Ecto neural progenitor cell (in vitro differentiated cells): ENCODE measurements at places on chromosomes 5 and 9.
A peak's percentile ranks its signal among the peaks of the same experiment; 100 is the strongest.

DNA sequence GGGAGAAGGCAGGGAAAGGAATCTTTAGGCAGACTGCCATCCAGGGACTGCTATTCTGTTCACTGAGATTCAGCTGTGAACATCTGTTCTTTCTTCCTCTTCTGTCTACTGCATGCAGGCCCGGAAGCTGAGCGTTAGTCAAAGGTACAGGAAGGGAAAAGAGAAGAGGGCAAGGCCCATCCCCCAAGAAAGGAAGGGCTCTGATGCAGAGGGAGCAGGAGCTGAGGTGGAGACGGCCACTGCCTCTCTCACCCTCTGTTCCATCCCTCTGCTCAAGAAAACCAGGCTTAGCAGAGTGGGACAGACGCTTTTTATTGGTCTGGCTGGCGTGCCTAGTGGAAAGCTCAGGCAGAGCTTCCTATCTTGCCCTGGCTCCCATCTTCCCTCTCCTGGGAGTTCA lies 57.6 kb downstream of the PFDN1 start:
- no peak for DNase-seq

DNA sequence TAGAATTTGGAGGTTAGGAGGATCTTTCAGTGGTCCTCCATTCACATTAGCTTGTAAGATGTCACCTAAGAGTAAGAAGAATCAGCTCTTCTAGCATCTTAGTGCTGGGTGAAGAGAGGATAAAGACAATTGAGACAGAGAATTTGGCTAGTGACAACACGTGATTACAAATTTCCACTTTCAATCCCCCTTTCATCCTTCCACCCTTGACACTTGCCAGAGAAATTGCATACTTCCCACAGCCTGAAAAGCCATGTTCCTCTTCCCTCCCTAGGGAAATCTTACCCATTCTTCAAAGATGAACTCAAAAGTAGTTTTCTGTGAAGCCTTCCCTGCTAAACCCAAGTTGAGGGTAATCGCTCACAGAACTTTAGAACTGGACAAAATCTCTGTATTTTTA lies 282.6 kb upstream of the PTGER4 start:
- no peak for DNase-seq

GRCh38 chr9:6605202-6605601 lies 40.3 kb downstream of the GLDC start:
- DNase-seq: no peak

GRCh38 chr9:84667571-84668195 lies 1.8 kb upstream of the NTRK2 start:
- no peak for DNase-seq

- DNase-seq: no peak
These were observed 1330.4 kb upstream of the WWC1 start for GRCh38 chr5:166961028-166961427.

GRCh38 chr5:38938424-38938823 lies 92.6 kb downstream of the OSMR start:
- DNase-seq: no peak

GRCh38 chr9:118038713-118039112 lies 334.5 kb downstream of the TLR4 start:
- no peak for DNase-seq

GRCh38 chr5:27458287-27458686 lies 419.9 kb upstream of the CDH9 start:
- no peak for DNase-seq

GRCh38 chr9:132168347-132168746 lies 6.5 kb downstream of the NTNG2 start:
- DNase-seq: peak; percentile 44

DNA sequence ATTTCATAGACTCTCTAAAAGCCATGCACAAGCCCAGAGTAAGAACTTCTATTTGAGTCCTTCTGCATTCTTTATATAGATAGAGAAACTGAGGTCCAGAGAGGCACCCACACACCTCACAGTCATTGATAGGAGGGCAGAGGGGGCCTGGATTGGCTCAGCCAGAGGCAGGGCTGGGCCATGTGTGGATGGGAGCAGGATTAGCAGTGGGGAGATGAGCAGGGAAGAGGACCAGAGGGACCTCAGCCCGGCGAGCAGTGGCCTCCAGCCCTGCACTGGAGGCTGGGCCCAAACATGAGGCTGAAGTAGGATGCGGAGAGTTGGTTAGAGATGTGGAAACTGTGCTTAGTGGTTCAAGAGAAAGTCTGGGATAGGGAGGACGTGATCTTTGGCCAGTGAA lies 34.0 kb downstream of the PPARGC1B start:
- no peak for DNase-seq

- no peak for DNase-seq
These were observed 96.7 kb downstream of the MVB12B start for GRCh38 chr9:126423142-126423915.

DNA sequence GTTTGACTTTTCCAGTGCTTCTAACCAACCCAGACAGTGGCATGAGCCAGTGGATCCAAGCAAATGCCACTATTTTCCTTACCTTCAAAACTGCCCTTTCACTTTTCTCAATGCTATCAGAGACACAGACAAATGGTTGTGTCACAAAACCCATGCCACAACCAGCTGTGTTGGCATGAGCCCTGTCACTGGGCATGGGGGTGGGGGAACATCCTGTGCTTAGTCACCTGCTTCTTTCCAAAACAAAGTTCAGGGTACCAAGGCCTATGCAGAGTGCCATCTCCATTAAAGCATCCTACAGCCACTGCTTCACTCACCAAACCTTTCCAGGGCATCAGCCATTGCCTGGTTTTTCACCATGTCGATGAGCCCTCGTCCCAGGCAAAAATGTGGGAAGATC lies 30.1 kb downstream of the NIPSNAP3B start:
- no peak for DNase-seq

DNA sequence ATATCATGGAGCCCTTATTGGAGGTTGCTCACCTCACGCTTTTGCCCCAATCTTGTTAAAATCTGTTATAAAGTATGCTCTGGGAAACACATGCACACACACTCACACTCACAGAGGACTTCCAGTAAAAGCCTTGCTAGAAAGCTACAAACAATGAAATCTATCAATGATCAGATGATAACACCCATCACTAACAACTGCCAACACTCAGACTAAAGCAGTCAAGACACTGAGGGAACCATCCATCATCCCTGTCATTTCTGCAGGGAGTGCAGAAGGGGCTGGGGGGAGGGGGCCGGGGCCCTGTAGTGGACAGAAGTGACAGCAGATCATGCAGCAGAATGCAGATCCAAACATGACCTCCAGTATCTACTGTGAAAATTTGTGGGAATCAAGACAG lies 179.1 kb downstream of the AOPEP start:
- DNase-seq: peak; percentile 27

DNA sequence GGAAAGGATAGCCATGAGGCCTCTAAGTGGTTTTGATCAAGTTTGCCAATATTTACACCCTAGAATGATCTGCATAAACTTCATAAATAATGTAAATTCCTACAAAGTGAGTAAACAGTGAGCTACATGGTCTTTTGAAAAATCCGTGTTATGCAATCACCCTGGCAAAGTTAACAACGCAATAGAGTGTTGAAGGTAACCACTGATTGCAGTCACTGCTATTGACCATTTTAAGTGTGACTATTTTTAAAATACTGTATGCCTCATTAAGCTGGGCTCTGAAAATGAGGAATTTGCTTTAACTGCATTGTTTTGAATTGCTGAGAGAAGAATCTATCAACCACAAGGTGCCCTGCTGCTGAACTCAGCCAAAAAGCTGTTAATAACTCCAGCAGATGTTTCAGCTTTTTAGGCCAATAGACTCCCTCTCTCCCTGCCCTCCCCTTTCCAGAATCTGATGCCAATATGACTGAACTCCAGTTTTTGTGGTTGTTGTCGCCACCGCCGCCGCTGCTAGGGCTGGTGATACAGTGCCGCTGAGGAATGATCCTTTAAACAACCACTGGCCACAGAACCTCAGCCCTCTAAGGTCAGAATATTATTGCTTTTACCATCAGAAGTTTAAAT lies 35.3 kb upstream of the SMARCA2 start:
- DNase-seq: no peak

GRCh38 chr5:42837601-42838000 lies 25.9 kb upstream of the SELENOP start:
- no peak for DNase-seq

DNA sequence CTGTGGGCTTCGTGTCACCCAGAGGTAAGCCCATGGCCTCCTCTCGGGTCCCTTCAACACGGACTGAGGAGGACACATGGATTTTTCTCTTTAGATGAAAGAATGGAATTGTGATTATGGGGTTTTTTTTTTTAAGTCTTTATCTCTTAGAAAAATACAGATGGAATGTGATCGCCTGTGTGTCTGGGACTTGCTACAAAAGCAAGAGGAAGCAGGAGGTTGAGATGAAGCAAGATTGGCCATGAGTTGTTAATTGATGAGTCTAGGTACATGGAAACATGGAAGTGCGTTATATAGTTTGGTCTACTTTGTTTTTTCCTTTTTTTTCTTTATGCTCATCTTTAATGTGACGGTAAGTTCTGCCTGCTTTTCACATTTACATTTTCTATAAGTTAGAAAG lies 14.6 kb downstream of the USP20 start:
- no peak for DNase-seq

DNA sequence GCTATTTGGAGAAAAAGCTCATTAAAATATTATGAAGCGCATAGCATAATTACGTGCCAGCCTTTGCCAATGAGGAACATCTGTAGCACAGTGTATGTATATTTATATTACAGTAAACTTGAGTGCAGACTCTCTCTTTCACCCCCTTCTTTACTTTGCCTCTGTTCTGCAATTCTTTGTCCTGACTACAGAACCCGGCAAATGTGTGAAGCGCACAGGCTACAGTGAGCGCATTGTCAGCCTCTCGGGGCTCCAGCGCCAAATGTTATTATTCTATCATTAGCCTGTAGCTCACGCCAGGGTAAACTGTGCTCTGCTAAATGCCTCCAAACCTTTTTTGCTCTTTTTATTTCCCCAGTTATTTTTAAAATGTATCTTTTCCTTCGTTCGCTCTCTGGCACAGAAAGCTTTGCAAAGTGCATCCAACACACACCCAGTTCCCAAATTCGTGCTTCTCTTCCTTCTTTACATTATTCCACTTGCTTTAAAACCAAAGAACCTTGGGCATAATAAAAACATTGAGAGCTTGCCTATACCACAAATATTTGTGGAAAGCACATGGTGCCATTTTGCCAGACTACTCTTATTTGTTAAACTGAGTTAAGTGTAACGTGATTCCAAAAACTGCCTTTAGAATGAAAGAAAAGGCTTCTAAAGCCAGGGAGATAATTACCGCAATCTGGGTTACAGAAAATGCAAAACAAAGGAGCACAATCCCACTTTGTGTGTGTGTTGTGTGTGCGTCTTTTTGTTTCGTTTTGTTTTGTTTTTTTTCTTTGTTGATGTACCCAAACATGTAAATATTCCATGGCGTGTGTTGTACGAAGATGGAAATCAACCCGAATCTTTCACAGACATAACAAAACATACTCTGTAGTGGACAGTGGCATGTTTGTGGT lies 164.1 kb upstream of the MPDZ start:
- no peak for DNase-seq

DNA sequence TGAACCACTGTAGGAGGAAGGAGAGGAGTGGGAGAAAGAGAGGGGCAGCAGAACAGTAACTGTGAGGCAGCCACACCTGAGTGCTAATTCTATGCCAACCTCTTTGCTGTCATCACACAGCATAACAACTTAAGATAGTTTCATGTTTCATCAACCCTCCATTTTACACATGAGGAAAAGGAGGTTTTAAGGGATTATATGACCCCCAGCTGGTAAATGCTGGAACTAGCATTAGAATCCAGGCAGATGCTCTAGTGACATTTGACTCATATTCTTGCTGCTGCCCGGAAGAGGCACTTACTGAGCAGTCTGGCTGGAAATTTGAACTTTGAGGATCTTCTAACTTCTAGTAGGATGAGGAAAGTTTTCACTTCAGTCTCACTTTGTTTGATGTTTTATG lies 24.1 kb upstream of the VLDLR start:
- no peak for DNase-seq

GRCh38 chr5:43396762-43397304 lies 15.4 kb downstream of the CCL28 start:
- DNase-seq: no peak

DNA sequence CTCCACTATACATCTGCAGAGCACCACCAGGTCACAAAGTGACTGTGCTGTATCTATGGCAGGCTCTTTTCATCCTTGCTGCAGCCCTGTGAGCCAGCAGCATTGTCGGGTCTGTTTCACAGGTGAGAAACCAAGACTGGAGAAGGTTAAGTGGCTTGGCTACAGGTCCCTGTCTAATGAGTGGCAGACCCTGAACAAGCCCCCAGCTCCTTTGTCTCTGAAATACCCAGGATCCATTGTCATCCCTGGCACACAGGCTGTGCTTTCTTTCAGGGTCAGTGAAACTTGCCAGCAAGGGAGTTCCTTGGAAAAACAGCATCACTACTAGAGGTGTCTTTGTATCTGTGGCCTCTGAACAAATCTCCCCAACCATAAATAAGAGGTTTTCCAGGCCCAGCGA lies 27.6 kb upstream of the CXCL14 start:
- no peak for DNase-seq

DNA sequence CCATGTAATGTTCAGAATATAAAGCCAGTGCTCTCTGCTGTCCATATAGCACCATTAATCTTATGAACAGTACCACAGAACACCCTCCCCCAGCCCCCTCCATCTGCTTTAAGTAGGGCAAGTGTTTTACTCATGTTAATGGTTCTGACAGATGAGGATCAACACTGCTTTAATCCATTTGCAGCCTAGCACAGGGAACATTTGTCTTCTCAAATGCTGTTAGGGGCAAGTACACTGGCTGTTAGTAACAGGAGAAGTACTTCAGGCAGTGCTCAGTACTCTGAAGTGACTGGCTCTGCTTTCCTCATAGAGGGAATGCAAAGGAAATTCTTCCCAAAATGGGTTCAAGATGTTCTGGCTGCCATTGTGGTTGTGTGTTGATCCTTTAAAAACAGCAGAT lies 202.6 kb downstream of the DCP2 start:
- DNase-seq: no peak

- DNase-seq: no peak
These were observed 964.7 kb upstream of the PTPRD start for GRCh38 chr9:11577522-11577921.

GRCh38 chr9:89865357-89865756 lies 260.5 kb downstream of the GADD45G start:
- DNase-seq: no peak

DNA sequence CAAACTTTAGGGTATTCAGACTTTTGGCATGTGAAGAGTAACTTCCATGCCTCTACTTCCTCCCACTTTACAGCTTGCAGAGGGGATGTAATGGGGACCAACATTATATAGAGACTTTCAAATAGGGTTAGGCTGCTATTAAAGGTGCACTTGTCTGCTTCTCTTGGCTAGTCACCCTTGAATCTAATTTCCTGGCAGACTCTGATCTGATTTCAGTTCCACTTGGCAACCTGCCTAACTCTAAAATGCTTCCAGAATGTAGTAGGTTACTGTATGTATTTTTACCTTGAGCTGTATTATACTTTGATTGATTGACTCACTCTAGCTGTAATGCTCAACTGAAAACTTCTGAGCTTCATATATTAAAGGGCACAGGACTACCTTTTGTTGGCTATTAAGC lies 693.4 kb downstream of the KCTD16 start:
- DNase-seq: no peak

- no peak for DNase-seq
These were observed 352.6 kb upstream of the TARS1 start for GRCh38 chr5:33088176-33088575.

- DNase-seq: no peak
These were observed 9.9 kb downstream of the SNCB start for GRCh38 chr5:176620333-176620981.

GRCh38 chr5:143297756-143298155 lies 105.7 kb downstream of the NR3C1 start:
- DNase-seq: no peak
